GM12864 (cell line): ENCODE measurements at places on chromosomes 4 and X.

DNA sequence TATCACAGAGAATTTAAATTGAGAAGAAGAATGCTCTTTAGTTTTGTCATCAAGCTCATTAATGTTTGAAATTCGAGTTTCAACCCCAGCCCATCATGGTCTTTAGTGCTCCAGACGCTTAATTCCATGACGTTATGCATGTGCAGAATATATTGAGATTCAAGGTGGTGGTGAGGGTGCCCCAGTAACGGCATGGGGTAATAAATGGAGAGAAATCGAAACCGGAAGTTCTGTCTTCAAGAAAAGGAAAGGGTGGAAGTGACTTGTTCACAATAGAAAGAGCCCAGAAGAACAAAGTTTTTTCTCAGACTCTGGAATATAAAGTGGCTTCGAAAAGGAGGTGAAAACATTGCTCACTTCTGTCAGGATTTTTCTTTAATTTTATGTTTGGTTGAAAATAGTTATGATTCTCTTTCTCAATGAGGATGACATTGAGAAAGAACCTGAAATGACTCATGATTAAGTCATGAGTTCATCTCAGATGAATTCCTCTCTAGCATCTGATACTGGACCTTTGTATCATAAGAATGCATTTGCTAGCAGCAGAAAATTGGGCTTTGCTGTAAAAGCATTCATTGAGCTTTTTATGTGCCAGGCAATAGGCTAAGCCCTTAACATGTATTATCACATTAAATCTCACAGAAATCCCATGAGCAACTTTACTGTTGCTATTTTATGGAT, 779 bp upstream of the DDX60L start:
- DNase-seq, result no peak

DNA sequence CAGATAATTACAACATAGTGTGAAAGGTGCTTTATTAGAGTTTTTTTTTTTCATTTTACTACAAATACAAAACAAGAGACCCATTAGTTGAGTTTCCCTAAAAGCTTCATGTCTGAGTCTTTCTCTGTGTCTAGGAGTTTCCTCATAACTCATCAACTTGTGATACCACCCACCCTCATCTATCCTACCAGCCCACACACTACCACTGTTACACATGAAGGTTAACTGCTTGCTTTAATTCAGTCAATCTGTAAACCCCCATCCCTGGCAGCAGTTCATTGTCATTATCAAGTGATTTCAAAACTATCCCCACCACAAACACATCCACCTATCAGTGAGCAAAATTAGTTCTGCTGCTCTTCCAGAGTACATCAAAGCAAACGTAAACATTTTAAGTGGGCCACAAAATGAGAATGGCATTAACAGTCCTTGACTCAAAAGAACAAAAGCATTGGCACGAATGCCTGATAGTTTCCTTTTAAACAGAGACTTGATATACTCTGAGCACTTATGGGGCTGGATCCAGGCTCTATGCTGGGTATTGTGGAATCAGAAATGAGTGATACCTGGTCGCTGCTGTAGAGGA, 331.6 kb upstream of the FAM241A start:
- no peak for DNase-seq

DNA sequence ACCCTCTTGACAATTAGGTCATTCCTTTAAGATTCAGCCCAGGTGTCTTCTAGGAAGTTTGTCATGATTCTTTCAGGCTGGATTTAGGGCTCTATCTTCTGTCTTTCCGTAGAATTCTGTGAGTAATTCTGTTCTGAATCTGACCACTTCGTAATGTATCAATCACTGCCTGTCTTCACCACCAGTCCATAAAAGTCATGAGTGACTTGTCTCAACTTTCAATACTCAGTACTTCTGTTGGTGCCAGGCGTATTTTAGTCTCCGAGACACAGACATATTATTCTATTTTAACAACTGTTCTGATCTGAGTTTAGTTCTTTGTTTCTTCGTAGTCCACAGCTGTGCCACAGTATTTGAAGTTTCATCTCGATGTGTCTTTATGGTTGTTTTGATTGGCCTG, 310.7 kb downstream of the PPARGC1A start:
- DNase-seq, result no peak

- DNase-seq, result no peak
Measured at GRCh38 chrX:154542723-154543424, 3.8 kb downstream of the G6PD start.
